ENCODE measurements at places on chromosomes 7 and 10.
A peak's percentile ranks its signal among the peaks of the same experiment; 100 is the strongest.

GRCh38 chr7:93622036-93623033, 47.8 kb upstream of the CALCR start:
- no peak overlapping the region for H3K27ac ChIP-seq
- 0 out of 3 replicates have a peak, but pooled peaks cover 3% of the 10 kb centered on the region for H3K4me1 ChIP-seq
- no peaks in the 10 kb centered on the region for H3K27me3 ChIP-seq
- H3K36me3 ChIP-seq = peaks cover 3% of the 10 kb centered on the region

GRCh38 chr7:57404967-57405421, 45.0 kb upstream of the ZNF716 start:
- H3K4me3 ChIP-seq = no peak overlapping the region
- H3K36me3 ChIP-seq = no peaks in the 10 kb centered on the region
- DNase-seq = no peak
- H3K4me1 ChIP-seq = no peaks in the 10 kb centered on the region

DNA sequence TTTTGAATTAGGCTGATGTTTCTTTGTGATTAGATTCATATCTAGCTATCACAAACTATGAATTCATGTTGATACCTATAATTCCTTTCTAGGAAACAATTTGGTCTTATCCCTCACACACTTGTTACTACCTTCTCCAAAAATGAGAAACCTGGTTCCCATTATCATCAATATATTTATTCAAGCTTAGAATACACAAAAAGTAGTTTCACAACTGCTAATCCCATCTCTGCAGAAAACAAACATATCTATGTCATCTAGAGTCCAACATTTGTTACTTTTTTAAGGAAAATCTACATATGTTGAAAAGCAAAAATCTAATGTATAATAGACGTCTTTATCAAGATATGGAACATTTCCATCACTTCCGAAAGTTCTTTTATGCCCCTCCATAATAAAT, 110.4 kb downstream of the MICU1 start:
- no peak overlapping the region for H3K4me3 ChIP-seq
- no peaks in the 10 kb centered on the region for H3K36me3 ChIP-seq
- H3K4me1 ChIP-seq = no peaks in the 10 kb centered on the region
- H3K27me3 ChIP-seq = no peaks in the 10 kb centered on the region

GRCh38 chr10:116168329-116168728, 104.7 kb downstream of the GFRA1 start:
- H3K27me3 ChIP-seq = no peaks in the 10 kb centered on the region
- H3K4me3 ChIP-seq = no peak overlapping the region

DNA sequence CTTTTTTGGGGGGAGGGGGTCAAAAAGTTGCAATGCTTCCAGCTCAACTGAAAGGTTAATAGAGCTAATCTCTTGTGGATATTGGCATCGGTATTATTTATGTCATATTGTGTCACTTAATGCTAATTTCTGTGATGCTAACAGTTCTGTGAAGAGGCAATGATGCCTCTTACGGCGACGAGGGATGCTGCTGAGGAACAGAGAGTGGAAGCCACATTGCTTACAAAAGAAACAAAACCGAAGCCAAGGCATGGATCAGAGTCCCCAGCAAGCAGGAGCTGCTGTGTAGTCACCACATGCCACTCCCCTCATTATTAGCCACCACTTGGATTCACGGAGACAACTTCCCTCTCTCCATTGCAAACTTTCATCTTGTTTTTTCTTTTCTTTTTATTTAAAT, 536.5 kb upstream of the MGMT start:
- H3K36me3 ChIP-seq = no peaks in the 10 kb centered on the region
- DNase-seq = no peak
- no peak overlapping the region for H3K27ac ChIP-seq
- no peak overlapping the region for H3K4me3 ChIP-seq
- H3K27me3 ChIP-seq = peaks cover 34% of the 10 kb centered on the region

DNA sequence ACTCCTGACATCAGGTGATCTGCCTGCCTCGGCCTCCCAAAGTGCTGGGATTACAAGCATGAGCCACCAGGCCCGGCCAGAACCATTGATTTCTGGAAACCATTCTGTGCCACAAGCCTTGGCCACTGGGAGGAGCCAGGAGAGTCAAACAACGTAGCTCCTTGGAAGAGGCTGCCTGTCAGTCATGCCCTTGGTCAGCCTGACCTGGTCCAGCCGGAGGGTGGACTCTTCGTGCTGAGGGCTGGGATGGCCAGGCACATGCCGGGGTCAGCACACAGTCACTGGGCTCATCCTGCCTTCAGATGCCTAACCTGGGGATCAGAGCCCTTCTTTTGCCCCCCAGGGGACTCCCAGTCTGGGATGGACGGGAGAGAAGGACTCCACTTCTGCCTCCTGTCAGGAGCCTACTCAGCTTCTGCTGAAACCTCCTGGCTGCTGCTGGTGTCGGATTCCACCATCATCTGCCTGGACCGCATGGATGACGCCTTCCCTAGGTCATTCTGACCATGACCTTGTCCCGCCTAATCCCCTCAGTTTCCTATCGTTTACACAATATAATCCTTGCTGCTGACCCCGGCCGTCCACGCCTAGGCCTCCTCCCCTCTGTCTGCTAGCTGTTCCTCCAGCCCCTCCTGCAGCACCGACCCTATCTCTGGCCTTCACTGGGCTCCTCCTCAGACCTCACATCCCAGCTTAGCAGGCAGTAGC, 30.4 kb downstream of the TMEM270 start:
- no peak overlapping the region for H3K27ac ChIP-seq
- no peaks in the 10 kb centered on the region for H3K36me3 ChIP-seq
- H3K27me3 ChIP-seq = peaks cover 50% of the 10 kb centered on the region
- DNase-seq = peak; percentile 44
- H3K4me3 ChIP-seq = no peak overlapping the region
- peaks cover 41% of the 10 kb centered on the region for H3K4me1 ChIP-seq

Measured in K562 (cell line).